ENCODE measurements at places on chromosomes 2 and 18.

DNA sequence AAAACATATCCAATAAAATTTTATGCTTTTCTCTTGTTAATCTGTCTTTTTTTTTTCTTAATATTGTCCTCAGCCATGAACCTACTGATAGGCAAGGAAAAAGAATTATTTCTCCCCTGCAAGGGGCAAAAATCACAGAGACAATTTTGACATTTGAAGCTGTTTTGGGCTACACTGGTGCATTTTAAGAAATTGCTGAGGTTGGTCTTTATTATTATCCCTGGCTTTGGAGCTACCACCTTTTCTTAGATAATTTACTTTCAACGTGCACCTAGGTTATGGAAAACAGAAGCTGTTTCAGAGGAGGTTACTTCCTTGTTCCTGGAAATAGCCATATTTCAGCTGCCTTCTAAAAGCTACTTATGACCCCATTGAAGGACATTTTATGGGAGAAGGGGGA is 195.5 kb upstream of the KYNU start:
- DNase-seq: no peak

- DNase-seq: no peak
These were observed 1.2 kb downstream of the ANKRD23 start for GRCh38 chr2:96842600-96842999.

DNA sequence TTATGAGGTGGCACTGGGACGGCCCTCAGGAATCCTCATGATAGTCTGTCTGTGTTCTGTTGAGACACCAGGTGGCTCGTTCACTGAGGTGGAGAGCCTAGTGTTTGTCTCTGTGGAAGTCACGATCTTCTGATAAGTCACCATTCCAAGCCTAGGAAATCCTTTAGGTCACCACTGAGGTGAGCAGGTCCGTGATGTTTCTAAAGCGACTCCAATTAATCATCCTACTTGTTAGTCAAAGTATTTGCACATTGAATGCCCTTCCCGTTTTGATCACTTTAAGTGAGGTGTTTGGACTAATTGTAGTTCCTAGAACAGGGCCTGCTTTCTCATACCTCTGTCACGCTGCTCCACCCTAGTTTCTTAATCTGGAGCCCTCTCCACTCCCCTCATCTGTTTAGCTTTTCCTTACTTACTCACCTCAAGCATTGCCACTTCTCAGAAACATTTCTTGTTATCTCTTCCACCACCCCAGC is 28.0 kb upstream of the DSG3 start:
- DNase-seq: no peak

- no peak for DNase-seq
These were observed 106.5 kb upstream of the HS6ST1 start for GRCh38 chr2:128425216-128425615.

DNA sequence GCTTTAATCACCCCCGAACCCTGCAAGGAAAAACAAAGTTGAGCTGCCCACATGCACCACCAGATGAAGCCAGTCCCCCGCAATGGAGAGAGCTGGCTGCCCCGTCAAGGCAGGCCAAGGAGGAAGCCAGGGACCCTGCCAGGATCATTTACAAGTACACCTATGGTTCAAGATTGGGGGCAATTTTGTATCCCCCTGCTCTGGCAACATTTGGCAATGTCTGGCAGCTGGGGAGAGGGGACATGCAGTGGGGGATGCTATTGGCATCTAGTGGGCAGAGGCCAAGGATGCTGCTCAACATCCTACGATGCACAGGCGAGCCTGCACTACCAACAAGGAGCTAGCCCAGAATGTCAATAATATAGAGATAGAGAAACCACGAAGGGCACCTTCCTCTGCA is 1.9 kb downstream of the ACTR1B start:
- no peak for DNase-seq

- DNase-seq: no peak
These were observed 113.6 kb downstream of the ALPK2 start for GRCh38 chr18:58515175-58515775.

GRCh38 chr2:97935719-97936161 is 60.0 kb downstream of the TMEM131 start:
- no peak for DNase-seq

DNA sequence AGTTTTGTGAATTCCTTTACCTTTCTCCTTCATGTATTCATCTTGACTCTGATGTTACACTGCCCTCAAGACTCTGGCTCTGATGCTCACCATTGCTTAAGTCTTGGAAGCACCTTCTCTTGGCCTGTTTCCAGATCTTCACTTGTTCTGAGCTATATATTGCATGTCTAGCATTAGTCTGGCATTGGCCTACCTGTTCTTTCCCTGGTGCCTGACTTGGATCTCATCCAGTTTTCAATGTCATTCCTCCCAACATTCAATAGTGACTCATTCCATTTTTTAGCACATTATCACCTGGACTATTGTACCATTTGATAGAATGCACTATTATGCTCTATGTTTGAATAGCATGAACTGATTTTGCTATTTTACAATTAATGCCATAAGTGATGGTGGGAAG is 127.3 kb upstream of the NYAP2 start:
- DNase-seq: no peak

GRCh38 chr2:59752512-59752911 is 800.9 kb downstream of the BCL11A start:
- DNase-seq: no peak

DNA sequence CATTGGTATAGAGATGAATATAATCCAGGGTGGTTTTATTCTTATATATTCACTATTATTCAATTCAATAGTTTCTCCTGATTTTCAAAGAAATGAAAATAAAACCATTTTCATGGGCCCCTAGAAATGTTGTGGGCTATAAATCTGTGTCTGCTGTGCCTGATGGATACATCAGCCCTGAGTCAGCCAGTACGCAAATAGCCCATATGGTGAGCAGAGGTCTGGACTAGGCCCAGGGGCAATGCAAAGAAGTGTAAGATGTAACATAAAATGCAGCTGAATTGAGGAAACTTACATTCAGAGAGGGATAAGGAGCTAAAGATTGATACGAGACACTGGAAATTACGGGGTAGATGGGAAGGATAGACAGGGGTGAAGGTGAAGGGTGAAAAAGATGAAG is 122.5 kb downstream of the MAIP1 start:
- DNase-seq: no peak

DNA sequence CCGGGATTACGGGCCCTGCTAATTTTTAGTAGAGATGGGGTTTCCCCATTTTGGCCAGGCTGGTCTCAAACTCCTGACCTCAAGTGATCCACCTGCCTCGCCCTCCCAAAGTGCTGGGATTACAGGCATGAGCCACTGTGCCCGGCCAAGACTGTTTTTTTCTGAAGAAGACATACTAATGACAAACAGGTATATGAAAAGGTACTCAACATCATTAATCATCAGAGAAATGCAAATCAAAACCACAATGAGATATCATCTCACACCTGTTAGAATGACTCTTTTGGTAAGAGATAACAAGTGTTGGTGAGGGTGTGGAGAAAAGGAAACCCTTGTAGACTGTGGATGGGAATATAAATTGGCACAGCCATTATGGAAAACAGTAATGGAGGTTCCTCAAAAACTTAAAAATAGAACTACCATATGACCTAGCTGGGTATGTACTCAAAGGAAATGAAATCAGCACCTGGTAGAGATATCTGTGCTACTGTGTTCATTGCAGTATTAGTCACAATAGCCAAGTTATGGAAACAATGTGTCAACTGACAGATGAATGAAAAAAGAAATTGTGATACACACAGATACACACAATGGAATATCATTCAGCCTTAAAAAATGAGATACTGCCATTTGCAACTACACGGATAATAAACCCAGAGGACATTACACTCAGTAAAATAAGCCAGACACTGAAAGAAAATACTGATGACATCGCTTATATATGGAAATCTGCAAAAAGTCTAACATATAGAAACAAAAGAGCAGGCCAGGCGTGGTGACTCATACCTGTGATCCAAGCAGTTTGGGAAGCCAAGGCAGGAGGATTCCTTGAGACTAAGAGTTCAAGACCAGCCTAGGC is 20.8 kb downstream of the SOS1 start:
- no peak for DNase-seq

DNA sequence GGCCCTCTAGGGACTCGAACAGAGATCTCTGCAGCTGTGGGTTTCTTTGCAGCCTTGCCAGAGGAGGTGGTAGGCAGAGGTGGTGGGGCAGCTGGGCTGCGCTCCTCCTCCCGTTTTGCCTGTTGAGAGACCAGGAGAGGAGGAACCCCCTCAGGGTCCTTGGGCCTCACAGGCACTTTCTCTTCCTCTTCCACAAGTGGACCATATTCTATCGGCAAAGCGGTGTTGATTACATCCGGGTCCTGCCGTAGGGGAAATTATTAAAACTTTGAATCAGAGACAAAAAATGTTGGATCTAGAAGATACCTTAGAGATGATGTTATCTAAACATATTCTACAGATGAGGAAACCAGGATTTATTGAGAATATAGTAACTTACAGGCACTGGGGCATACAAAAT is 78.5 kb downstream of the CLIP4 start:
- no peak for DNase-seq

DNA sequence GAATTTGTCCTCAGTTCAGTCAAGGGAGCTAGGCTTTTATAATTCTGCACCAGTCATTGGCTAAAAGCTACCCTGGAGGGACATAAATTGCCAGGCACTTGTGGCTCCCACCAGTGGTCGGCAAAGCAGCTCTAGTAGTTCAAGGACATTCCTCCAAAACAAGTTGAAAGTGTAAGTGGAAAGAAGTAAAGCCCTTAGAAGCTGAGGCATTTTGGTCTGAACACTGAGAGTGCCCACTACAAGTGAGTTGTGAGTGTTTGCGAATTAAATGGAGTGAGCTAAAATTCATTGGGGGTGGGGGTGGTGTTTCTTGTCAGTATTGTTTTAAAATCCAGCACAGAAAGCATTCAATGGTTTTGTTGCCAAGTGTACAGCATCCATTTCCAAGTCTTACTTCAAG is 879.9 kb upstream of the CDH2 start:
- no peak for DNase-seq

GRCh38 chr2:147632198-147632597 is 212.6 kb upstream of the ACVR2A start:
- no peak for DNase-seq

- DNase-seq: no peak
These were observed 40.3 kb upstream of the ZEB2 start for GRCh38 chr2:144560251-144560650.

- DNase-seq: no peak
These were observed 12.6 kb downstream of the HOXD3 start for GRCh38 chr2:176169711-176170110.

GRCh38 chr2:59076079-59076619 is 835.0 kb upstream of the FANCL start:
- no peak for DNase-seq

GRCh38 chr2:216554755-216555154 is 56.1 kb downstream of the RPL37A start:
- DNase-seq: no peak

GRCh38 chr2:60962528-60962927 is 55.0 kb upstream of the PEX13 start:
- DNase-seq: no peak

Data from occipital lobe (tissue), 3 donors.